Spleen (tissue), 13 donors: ENCODE measurements at places on chromosomes 1 and 21. TPM values are rescaled to one million over a fixed set of nuclear protein-coding genes. Genes with fewer than 3 reads are reported as not detected.

KCND3 gene
- polyA plus RNA-seq = 0.91 TPM

MANEAL gene
- polyA plus RNA-seq = 1.4 TPM

SYT2 gene
- polyA plus RNA-seq = under 0.01 TPM

CD5L gene
- 60.8 TPM for polyA plus RNA-seq

- peak; percentile 25 for DNase-seq
Observed at GRCh38 chr21:45280969-45281368, 6.7 kb downstream of the POFUT2 start.

DNA sequence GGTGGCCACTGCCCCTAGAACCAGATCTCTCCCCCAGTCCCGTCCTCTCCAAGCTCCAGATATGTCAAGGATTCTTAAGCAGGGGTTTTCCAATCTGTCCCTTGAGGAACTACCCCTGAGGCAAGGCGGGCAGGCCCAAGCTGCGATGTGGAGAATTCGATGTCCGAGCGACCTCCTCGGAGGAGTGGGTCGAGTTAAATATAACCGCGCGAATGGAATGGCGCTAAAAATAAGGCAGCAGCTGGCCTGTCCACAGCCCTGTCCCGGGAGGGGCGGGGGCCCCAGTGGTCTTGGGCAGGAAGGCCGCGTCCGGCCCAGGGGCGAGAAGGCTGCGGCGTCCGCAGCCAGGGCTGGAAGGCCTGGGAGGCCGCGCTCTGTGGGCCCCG lies 5.8 kb upstream of the FOXD3 start:
- no peak for DNase-seq

GRCh38 chr1:47211796-47212269 lies 20.2 kb downstream of the TAL1 start:
- DNase-seq = peak; percentile 77

GRCh38 chr1:12577020-12577419 lies 41.0 kb downstream of the DHRS3 start:
- no peak for DNase-seq

- peak; percentile 84 for DNase-seq
Observed at GRCh38 chr1:39657923-39658485, 13.9 kb downstream of the NT5C1A start.

DNA sequence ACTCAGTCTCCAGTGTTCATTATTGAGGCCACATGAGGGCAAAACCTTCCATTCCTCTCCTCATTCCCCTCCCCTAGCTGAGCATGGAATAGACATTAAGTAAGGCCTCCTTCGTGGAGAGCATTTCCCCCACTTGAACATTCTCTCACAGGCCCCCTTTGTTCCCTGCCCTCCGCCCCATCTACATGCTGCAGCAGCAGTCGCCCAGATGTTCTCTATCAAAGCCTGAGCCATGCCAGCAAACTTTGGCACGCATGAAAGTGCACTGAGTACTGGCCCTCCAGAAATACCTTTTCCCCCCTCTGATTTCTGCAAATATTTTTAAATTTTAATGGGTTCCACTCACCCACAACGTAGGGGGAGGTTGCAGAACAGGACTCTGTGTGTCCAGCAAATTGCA lies 20.9 kb upstream of the GORAB start:
- no peak for DNase-seq

GRCh38 chr1:93720956-93721626 lies 39.5 kb upstream of the BCAR3 start:
- no peak for DNase-seq

FAM151A gene
- 3.8 TPM for polyA plus RNA-seq

GRCh38 chr1:167683641-167684502 lies 37.9 kb upstream of the MPZL1 start:
- no peak for DNase-seq

DNA sequence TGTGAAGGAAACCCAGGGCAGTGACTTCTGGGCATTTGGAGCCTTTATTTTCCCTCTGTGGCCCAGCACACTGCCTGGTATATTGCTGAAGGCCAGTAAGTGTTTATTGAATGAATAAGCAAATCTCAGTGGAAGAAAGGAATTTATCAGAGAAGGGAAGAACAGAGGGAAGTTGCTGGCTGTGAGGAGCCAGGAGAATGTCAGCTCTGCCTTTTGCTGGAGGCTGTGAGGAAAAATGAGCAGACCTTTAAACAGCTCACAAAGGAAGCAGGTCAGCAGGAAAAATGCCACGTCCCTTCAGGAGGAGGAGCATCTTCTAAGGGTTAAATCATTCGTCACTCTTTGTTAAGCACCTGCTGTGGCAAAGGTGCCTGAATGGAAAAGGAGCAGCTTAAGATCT lies 75.9 kb downstream of the GIPC2 start:
- no peak for DNase-seq

GRCh38 chr1:110492573-110492972 lies 26.4 kb downstream of the KCNA10 start:
- no peak for DNase-seq

SLC30A2 gene
- not detected for polyA plus RNA-seq

- no peak for DNase-seq
Observed at GRCh38 chr1:17176306-17177061, 28.4 kb upstream of the PADI1 start.

GRCh38 chr1:19429611-19430010 lies 55.7 kb downstream of the CAPZB start:
- DNase-seq = no peak

RASAL2 gene
- 1.4 TPM for polyA plus RNA-seq

- DNase-seq = peak; percentile 91
Observed at GRCh38 chr1:161440312-161440894, 64.9 kb upstream of the FCGR2A start.

DNA sequence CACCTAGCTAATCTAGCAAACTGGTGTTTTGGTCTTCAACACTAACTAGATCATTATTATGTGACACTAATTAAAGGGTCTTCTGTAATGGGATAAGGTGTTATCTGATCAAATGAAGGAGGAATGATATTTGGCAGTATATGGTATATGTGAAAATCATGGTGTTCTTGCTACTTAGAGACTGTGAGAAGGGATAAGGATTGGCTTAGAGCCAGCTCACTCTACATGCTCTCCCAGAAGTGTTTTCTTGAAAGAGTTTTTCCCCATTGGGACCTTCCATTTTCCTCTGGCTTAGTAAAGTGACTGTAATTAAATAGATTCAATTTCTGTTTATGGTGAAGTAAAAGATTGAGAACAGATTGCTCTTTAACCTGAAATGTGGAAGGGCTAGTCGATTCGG lies 71.2 kb upstream of the RGL1 start:
- no peak for DNase-seq

F13B gene
- polyA plus RNA-seq = not detected

GRCh38 chr1:25447547-25447946 lies 16.9 kb downstream of the MACO1 start:
- no peak for DNase-seq

DNA sequence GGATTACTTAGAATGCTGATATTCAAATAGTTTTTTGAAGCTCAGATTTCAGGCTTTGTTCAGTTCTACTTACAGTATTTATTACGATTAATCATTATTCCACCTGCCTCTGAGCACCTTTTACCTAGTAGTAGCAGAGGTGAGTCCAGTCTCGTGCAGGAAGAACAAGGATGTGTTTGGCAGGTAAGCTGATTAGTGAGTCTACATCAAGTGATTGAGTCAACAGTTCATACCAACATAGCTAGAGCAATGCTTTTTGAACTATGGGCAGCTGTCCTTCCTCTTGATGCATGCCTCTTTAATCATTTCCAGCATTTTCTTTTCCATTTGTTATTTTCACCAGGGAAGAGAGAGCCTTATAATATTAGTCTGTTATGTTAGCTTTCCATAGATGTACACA lies 838.9 kb downstream of the USP25 start:
- no peak for DNase-seq

TNFRSF8 gene
- 1.9 TPM for polyA plus RNA-seq

GRCh38 chr1:78836726-78837125 lies 169.8 kb downstream of the ADGRL4 start:
- no peak for DNase-seq

SPRR2G gene
- polyA plus RNA-seq = not detected

GRCh38 chr1:214833178-214833756 lies 230.3 kb downstream of the CENPF start:
- no peak for DNase-seq

ARHGAP29 gene
- polyA plus RNA-seq = 7.3 TPM

DNA sequence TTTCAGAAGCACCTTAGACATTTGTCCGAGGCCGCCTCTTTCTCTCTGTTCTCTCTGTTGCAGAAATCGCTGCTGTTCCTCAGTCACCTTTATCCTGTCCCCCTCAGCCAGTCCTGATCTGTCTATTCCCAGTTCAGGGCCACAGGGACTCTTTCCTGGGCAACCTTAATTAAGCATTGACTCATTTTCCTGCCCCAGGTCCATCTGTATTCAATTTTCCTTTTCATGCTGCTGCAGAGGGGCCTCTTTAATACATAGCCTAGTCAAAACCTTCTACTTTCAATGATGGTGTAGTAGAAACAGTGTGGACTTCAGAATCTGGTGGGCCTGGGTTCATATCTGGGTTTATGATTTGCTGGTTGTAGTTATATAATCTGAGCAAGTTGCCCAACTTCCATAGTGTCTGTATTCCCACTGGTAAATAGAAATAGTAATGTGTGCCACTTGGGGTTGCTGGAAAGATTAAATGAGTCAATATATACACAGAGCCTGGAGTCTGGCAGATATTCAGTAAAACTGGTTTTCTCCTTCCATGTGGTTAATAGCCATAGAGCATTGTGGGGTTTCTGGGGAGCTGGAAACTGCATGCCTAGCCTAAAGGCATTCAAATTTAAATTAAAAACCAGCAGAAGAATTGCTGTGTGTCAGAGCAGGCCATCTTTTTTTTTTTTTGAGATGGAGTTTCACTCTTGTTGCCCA lies 4.5 kb downstream of the TRAF5 start:
- DNase-seq = no peak

DNA sequence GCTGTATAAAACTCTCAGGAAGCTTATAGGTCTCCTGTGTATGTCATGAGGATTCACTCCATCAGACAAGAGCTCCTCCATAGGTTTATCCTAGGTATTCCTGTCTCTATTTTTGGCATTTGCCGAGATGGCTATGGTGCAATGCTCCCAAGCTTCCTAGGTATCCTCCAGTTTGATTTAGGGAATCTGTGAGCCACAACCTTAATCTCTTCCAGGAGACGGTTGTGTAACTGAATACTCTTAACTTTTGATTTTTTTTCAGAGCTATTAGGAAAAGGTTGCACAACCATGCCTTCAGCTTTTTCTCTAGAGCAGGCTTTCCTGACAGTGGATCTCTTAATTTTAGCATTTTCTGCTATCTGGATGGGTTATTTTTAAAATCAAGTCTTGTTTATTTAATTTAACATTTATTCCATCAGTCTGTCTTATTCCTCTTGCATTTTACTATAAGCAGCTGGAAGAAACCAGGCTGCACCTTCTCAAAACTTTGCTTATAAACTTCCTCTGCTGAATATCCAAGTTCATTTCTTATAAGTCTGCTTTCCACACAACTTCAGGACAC lies 69.4 kb upstream of the BACE2 start:
- DNase-seq = no peak

DNA sequence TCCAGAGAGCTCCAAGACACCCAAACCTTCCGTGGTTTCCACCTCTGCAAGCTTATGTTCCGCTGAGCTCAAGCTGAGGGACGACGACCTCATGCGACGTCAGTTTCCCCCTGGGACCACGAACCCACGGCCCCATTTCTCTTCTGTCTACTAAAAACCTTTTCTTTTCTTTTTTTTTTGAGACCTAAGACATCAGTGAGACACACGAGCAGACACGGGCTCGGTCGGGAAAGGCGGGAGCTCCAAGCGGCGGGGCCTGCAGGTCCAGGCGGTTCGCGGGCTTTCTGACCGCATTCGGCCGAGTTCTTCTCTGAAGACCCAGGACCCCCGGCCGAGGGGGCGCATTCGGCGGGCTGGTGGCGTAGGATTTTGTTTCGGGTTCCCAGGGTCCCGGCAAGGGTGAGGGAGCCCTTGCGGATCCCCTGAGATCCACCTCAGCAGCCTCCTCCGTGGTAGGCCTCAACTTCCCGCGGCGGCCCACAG lies 402 bp downstream of the C21orf58 start:
- no peak for DNase-seq

GPR37L1 gene
- polyA plus RNA-seq = 0.16 TPM

GRCh38 chr1:25888426-25888987 lies 13.0 kb upstream of the PAQR7 start:
- no peak for DNase-seq

- DNase-seq = peak; percentile 56
Observed at GRCh38 chr1:10631811-10632593, 157.3 kb downstream of the PEX14 start.

S100A8 gene
- 2,335 TPM for polyA plus RNA-seq

GRCh38 chr1:1318131-1318652 lies 6.3 kb downstream of the INTS11 start:
- no peak for DNase-seq

MYBPH gene
- polyA plus RNA-seq = 0.23 TPM

DNA sequence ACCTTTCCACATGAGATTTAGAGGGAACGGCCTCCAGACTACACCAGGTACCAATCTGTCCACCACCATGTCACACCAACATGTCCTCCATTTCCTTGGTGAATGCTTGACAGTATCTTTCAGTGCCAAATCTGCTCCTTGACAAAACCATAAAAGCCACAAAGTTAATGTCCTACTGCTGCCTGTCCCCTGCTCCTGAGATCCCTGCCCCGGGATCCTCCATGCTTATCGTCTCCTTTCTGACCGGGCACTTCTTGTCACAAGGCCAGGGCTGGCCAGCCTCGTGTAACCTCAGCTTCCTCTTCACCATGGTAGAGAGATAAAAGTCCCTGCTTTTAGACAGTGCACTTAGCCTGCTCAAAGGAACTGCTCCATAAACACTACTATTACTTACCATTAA lies 136.2 kb downstream of the NAV1 start:
- DNase-seq = no peak

DNA sequence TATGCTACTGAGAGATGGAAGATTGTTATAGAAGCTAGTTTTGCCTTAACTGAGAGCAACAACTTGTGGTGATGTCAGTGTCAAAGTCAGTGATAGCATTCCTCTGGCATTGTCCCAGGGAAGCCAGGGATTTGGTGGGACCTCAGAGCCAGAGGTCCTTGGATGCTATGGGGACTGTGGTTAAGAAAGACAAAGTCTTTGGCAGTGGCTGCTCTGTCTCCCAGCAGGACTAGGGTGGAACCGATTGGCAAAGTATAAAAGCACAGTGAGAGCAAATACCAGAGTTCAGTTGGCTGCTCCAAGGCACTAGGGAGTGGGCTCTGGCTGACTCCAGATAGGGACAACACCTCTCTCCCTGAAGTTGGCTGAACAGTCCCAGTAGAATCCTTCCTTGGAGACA lies 104.8 kb downstream of the GDAP2 start:
- DNase-seq = no peak

- no peak for DNase-seq
Observed at GRCh38 chr1:57422271-57423134, 1.4 kb downstream of the DAB1 start.

DNA sequence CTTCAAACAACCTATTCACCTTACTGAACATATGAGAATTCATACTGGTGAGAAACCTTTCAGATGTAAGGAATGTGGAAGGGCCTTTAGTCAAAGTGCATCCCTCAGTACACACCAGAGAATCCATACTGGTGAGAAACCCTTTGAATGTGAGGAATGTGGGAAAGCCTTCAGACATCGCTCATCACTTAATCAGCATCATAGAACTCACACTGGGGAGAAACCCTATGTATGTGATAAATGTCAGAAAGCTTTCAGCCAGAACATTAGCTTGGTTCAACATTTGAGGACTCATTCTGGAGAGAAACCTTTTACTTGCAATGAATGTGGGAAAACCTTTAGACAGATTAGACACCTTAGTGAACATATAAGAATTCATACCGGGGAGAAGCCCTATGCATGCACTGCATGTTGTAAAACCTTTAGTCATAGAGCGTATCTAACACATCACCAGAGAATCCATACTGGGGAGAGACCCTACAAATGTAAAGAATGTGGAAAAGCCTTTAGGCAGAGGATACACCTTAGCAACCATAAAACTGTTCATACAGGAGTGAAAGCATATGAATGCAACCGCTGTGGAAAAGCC lies 13.2 kb upstream of the EXO5 start:
- DNase-seq = no peak
